ENCODE measurements at places on chromosomes 3 and 15.

- no peak for DNase-seq
These were observed at the start of gene NT5DC2 for GRCh38 chr3:52533623-52534280. TSS of gene NT5DC2 (minus strand) at chr3:52533857. CDS start at chr3:52533737, 120 bp downstream.

DNA sequence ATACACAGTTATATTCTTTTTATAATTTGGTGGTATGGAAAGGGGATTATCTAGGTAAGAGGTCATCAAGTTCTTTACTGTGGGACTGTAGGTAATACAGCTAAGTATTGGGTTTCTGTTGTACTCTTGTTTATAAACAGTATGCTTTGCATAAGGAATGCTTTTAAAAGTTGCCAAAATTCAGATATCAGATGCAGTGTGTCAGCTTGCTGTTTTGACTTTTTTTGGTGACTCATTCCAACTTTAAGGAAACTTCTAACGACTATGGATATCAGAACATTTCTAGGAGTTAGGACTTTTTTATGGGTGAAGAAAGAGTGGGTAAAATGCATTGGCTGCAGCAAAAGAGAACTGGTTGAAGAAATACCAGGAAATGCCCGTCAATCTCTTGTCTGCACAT is 2.8 kb downstream of the SCAANT1 start:
- no peak for DNase-seq

DNA sequence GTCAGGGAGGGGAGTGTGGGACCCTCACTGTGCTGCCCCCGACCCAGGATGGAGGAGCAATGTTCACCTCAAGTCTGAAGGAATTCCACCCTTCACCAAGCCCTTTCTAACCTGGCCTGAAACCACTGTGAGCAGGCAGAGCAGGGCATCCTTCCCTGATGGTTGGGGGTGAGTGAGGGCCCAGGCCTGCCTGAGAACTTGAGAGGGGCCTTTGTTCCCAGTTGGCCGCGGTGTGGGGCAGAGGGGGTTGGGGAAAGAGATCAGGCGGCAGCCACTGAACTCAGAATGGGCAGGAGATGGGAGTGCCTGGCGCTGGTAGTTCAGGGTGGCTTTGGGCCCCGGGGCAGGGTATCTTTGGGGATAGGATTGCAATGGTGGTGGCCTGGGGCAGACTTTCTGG is 103.5 kb upstream of the RPL32 start:
- DNase-seq = no peak

DNA sequence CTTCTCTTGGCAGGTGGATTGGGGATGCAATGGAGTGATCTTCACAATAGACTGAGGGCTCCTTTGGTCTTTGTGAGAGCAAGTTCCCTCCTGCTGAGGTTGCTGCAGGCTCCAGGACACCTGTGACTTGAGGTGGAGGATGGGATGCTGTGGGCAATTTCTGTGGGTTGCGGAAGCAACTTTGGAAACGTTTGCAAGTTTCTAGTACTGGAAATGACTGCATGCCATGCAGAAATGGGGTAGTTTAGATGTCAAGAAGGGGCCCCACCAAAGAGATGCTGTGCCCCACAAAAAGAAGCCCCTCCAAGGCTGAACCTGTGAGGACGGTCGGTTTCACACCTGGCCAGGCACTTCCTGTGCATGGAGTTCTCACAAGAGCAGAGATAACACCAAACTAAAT is 80.4 kb upstream of the XCR1 start:
- DNase-seq = no peak

DNA sequence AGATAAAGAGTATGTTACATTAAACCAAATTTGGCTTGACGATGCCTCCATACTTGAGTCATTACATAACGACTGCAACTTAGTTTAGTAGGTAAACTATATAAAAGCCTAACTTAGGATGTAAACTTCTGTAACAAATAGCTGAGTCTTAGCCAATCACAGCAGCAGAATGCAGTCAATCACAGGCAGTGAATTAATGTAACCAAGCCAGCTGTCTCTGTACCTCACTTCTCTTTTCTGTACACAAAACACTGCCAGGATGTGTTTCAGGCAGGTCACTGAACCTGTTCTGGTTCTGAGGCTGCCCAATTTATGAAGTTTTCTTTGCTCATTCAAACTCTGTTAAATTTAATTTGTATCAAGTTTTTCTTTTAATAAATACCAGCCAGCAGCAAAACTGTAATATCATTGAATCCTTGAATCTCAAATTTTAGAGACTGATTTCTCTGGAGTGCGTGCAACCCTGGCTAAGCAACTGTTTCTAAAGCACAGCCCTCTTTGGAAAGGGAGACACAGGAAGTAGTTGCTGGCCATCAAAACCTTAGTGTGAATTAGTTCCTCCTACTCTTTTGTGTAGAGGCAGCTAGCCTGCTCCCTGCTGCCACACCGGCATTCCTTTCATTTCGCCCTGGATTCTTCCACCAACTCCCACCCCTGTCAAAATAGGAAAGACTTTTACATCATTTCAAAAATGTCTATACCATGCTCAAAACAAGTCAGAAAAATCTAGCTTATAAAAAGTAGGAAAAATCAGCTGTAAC is 15.2 kb downstream of the RFTN1 start:
- no peak for DNase-seq

- no peak for DNase-seq
These were observed 121.9 kb downstream of the ABI3BP start for GRCh38 chr3:100871306-100871705.

DNA sequence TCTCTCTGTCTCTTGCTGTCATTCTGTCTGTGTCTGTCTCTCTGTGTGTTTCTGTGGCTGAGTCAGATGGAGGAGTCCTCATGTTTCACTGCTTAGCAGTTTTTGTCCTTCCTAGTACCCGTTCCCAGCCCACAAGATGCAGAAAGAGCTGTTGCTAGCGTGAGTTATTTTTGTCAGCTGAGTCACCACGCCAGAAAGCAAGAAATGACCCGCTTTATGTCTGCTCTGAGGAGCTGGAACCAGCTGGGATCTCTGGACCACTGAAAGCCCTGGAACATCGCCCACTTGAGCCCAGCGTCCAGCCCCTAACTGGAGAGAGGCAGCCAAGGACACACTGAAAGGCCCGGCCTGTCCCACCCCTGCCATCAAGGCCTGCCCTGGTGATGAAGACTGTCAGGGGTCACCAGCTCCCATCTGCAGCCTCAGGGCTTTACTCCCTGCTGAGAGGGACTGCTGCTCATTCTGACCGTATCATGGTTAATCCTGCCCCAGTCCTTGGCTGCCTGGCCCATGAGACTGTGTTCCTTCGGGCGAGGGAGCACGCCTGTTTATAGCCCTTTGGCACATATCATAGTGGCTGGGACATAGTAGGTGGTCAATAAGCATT is 101.7 kb upstream of the TPM1 start:
- no peak for DNase-seq

DNA sequence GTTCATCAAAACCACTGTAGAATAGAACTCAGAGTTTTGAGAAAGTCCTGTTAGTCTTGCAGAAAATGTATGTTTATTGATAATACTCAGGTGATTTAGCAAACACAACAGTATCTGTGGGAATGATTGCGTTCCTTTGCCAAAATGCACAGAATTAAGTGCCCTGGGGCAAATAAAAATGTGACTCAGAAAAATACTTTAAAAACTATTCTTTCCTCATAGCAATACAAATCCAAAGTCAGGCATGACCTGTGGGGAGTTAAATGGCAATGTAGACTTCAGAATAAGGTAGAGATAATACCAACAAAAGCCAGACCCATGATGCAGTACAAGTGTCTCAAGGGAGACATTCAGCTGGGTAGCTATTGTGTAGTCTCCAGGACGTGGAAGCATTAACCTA is 72.3 kb upstream of the SNTN start:
- DNase-seq = no peak

DNA sequence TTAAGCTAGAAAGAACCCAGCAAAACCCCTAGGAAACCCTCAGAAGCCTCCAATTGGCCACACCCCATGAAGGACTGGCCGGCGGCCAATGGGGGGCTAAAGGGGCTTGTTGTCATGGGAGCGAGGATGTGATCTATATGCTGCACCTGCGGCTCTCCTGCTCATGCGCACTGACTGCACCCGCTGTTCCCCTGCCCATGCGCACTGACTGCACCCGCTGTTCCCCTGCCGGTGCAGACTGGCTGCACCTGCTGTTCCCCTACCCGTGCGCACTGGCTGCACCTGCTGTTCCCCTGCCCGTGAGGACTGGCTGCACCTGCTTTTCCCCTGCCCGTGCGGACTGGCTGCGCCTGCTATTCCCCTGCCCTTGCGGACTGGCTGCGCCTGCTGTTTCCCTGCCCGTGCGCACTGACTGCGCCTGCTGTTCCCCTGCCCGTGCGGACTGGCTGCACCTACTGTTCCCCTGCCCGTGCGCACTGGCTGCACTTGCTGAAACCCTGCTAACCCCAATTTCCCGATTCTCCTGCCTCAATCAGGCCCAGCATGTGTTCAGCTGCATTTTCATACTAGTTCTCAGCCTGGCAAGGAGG is 16.8 kb upstream of the MCCC1 start:
- DNase-seq = no peak

DNA sequence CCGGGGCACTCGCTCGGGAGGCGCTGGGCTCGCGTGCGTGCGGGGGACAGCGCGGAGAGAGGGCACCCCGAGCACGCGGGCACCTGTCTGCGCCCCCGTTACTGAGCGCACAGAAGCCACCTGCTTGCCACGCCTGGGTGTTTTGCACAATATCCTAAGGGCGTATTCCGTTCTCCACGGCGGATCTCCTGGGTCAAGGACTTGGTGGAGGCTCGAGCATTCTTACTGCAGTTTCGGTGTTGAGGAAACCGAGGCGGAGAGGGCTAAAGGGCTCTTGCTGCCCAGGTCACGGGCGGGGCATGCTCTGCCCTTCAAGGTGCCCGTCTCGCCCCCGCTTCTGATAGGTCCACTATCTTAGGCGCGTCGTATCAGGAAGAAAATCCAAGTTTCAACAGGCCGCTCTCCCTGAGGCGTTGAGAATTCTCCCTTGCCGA is 526 bp downstream of the GPD1L start:
- no peak for DNase-seq

GRCh38 chr3:140470211-140470610 is 207.7 kb upstream of the TRIM42 start:
- DNase-seq = no peak

- no peak for DNase-seq
These were observed 17.9 kb downstream of the ACSBG1 start for GRCh38 chr15:78216276-78217104.

DNA sequence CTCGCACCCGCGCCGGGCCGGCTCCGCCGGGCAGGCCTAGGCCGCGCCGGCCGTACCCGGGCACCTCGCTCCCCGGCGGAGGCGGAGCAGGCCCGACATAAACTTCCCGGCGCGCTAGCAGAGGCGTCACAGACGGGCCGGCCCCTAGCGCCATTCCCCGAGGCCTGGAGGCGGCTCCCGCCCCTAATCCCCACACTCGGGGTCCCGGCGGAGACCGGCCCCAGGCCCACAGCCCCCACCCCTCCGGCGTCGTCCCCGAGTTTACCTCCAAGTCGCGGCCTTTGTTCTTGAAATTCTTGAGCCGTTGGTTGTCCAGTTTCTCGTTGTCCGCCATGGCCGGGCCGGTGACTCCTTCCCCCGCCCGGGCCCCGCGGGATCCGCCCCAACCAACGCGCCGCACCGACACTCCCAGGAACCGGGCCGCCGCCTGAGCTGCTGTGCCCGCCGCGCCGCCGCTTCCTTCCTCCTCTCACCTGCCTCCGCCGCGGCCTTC is 376 bp downstream of the KPNA4 start:
- DNase-seq = no peak

GRCh38 chr3:33067484-33067883 is 29.5 kb downstream of the GLB1 start:
- DNase-seq = no peak

GRCh38 chr15:90690585-90690984 is 26.6 kb upstream of the BLM start:
- no peak for DNase-seq
